ENCODE measurements at places on chromosomes 3 and 15. TPM values are rescaled to one million over a fixed set of nuclear protein-coding genes. Genes with fewer than 3 reads are reported as not detected.

The FBLN2 gene
- 67.6 TPM for total RNA-seq

The SYNPR gene
- 2.3 TPM for total RNA-seq

The SSUH2 gene
- total RNA-seq, result 1.4 TPM

The CA12 gene
- 4.7 TPM for total RNA-seq

The ITIH1 gene
- total RNA-seq, result 8.0 TPM

DNA sequence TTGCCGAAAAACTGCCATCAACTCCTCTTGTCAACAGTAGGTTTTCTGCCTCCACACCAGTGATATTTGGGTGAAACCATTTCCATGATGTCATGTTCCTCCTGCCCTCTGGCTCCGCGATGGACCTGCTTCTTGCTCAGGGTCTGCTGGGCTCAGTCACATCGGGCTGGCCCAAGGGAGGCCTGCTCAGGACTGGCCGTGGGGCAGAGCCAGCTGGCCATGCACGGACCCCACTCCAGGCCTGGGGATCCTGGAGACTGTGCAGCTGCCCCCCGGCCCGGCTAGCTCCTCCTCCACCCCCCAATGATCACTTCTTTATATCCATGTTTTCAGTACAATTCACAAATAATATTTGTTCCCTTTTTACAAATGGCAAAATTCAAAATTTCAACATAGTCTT lies 270.3 kb upstream of the CCDC54 start:
- H3K27me3 ChIP-seq, result no peaks in the 10 kb centered on the region
- H3K4me1 ChIP-seq, result no peaks in the 10 kb centered on the region
- no peak overlapping the region for H3K4me3 ChIP-seq

DNA sequence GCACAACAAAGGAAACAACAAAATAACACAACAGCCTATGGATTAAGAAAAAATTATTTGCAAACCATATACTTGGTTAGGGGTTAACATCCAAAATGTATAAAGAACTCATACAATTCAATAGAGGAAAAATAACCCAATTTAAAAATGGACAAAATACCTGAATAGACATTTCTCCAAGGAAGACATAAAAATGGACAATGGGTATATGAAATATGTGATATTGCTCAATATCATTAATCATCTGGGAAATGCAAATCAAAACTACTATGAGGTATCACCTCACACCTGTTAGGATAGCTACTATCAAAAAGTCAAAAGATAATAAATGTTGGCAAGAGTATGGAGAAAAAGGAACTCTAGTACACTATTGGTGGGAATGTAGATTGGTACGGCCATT lies 71.0 kb upstream of the THRB start:
- H3K36me3 ChIP-seq, result no peaks in the 10 kb centered on the region
- H3K27me3 ChIP-seq, result peaks cover 3% of the 10 kb centered on the region
- H3K4me3 ChIP-seq, result no peak overlapping the region
- no peaks in the 10 kb centered on the region for H3K4me1 ChIP-seq
- no peak for DNase-seq

GRCh38 chr3:179196098-179196497 lies 47.9 kb downstream of the PIK3CA start:
- H3K4me3 ChIP-seq, result no peak overlapping the region
- H3K27me3 ChIP-seq, result no peaks in the 10 kb centered on the region
- H3K36me3 ChIP-seq, result peaks cover 18% of the 10 kb centered on the region
- no peak overlapping the region for H3K27ac ChIP-seq

DNA sequence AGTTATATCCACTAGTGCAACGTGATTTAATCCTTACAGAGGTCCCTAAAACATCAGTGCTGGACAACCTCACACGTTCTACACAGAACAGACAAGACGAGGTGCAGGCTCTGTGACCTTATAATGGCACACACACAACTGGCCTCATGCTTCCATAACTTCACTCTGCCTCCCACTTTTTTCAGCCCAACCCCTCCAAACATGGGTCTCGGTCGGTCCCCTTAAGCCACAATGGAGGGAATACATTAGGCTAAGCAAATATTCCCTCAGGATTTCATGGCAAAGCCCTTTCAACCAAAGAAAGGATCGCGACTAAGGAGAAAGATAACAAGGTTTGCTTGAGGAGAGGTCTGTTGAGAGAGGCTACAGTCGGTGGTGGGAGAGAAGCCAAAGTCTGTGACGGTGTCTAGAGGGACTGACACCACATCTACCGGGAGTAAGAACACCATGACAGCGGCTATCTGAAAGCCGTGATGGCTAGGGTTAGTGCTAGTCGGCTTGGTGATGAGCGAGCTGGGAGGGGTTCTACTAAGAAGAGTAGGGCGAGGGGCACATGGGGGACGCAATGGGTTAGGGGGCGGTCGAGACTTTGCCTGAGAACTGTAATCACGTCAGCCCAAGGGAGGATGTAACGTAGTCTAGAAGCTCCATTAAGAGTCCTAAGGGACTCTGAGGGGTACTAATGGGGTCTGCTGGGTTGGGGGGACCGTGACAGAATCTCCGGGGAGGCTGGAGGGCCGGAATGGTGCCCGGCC lies 1.0 kb downstream of the MYO9A start:
- peak overlapping the region; percentile 95 for H3K27ac ChIP-seq
- no peaks in the 10 kb centered on the region for H3K27me3 ChIP-seq
- no peaks in the 10 kb centered on the region for H3K36me3 ChIP-seq
- H3K4me1 ChIP-seq, result peaks cover 40% of the 10 kb centered on the region

DNA sequence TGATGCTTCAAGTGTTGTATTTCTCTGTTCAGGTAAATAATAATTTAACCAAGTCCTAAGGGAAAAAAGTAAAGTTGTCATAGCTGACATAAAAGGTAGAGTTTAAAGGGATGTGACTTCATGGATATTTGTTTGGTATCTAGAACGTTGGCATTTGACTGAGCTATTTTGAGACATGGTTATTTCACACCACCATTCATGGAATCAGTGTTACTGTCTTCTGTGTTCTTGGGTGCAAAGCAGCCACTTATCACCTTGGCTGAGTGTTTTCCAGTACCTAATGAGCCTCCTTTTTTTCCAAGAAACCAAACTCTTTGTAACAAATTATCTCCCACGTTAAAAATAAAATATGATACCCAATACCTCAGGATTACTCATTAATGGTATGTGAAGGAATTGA lies 155.8 kb downstream of the GHSR start:
- no peak overlapping the region for H3K4me3 ChIP-seq
- no peak overlapping the region for H3K27ac ChIP-seq
- DNase-seq, result no peak
- no peaks in the 10 kb centered on the region for H3K27me3 ChIP-seq

GRCh38 chr3:57077630-57078343 lies 17.3 kb downstream of the SPATA12 start:
- H3K27me3 ChIP-seq, result peaks cover 24% of the 10 kb centered on the region
- peak overlapping the region; percentile 89 for H3K4me3 ChIP-seq
- peaks cover 9% of the 10 kb centered on the region for H3K4me1 ChIP-seq
- H3K27ac ChIP-seq, result peak overlapping the region; percentile 59
- peaks cover 3% of the 10 kb centered on the region for H3K36me3 ChIP-seq

- H3K27me3 ChIP-seq, result no peaks in the 10 kb centered on the region
- H3K4me3 ChIP-seq, result no peak overlapping the region
- peaks cover 13% of the 10 kb centered on the region for H3K36me3 ChIP-seq
Observed at GRCh38 chr3:31695280-31696008, 162.7 kb downstream of the STT3B start.

DNA sequence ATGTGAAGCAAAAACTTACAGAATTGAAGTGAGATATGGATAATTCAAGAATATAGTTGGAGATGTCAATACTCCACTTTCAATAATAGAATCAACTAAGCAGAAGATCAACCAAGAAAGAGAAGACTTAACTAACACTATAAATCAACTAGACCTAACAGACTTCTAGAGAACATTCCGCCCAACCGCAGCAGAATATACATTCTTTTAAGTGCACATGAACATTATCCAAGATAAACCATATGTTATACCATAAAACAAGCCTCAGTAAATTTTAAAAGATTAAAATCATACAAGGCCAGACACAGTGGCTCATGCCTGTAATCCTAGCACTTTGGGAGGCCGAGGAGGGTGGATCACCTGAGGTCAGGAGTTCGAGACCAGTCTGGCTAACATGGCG lies 5.5 kb upstream of the TEX55 start:
- H3K27me3 ChIP-seq, result no peaks in the 10 kb centered on the region
- H3K4me3 ChIP-seq, result no peak overlapping the region
- no peak overlapping the region for H3K27ac ChIP-seq

- no peaks in the 10 kb centered on the region for H3K27me3 ChIP-seq
- H3K4me1 ChIP-seq, result peaks cover 3% of the 10 kb centered on the region
- no peak overlapping the region for H3K27ac ChIP-seq
- no peak overlapping the region for H3K4me3 ChIP-seq
- H3K36me3 ChIP-seq, result no peaks in the 10 kb centered on the region
Observed at GRCh38 chr3:2945121-2945520, 165.1 kb downstream of the IL5RA start.

GRCh38 chr3:197736010-197736490 lies 654 bp downstream of the RUBCN start:
- peak overlapping the region; percentile 96 for H3K4me3 ChIP-seq
- DNase-seq, result no peak
- H3K36me3 ChIP-seq, result no peaks in the 10 kb centered on the region

All from type B pancreatic cell (in vitro differentiated cells).